ENCODE measurements at places on chromosomes 4 and X. TPM values are rescaled to one million over a fixed set of nuclear protein-coding genes. Genes with fewer than 3 reads are reported as not detected.

DNA sequence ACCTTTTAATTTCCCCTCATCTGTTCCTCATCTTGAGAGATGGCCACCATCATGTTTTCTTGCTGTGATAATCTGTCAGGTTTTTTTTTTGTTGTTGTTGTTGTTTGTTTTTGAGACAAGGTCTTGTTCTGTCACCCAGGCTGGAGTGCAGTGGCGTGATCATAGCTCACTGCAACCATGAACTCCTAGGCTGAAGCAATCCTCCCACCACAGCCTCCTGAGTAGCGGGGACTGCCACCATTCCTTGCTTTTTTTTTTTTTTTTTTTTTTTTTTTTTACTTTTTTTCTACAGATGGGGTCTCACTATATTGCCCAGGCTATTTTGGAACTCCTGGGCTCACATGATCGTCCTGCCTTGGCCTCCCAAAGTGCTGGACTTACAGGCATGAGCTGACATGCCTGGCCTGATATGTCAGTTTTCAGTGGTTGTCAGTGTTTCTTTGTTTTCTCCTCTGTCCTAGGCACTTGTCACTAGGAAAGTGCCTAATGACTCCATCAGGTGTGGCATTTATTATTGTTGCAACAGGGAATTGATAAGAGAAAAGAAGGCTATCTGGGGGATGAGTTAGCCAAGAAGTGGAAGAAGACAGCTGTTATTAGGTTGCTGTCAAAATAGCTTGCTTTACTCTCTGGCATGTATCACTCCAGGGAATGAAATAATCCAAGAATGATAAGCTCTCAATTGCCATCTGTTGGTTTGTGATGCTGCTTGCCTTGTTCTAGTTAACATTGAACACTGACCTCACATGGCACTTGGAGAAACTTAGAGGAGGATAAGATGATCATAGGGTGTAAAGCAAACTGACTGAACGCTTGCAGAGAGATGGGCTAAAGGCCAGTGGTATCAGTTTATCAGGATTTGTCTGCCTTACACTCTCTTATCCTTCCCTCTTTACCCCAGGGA is 41.7 kb downstream of the TMEM164 start:
- DNase-seq, result no peak

- no peak for DNase-seq
Observed at GRCh38 chr4:110612631-110613269, 10.1 kb downstream of the PITX2 start.

FRG2 gene
- not detected for total RNA-seq

- DNase-seq, result peak; percentile 28
Observed at GRCh38 chr4:153467897-153468262, 1.7 kb downstream of the TMEM131L start.

Data from CD8-positive, alpha-beta T cell (primary cell).